Kidney capillary endothelial cell (primary cell): ENCODE measurements at places on chromosomes 11 and 22.

GRCh38 chr11:73760135-73760678 lies 667 bp downstream of the RAB6A start:
- DNase-seq, result no peak

DNA sequence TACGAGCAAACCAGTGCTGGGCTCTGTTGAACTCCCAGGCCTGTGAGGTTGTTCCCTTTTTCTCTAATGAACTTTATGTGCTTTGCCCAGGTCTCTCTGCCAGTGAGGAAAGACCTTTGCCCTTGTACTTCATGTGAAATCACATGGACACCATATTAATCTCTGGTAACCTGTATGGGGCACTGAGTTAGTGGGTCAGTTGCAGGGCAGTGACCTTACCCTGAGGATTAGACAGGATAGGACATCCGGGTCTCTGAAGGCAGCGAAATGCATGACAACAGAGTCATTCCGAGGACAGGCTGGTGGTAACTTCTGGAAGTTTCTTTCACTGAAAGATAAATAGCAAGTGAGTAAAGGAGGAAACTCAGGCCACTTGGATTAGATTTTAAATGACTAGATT lies 93.7 kb downstream of the ZBTB16 start:
- DNase-seq, result no peak

DNA sequence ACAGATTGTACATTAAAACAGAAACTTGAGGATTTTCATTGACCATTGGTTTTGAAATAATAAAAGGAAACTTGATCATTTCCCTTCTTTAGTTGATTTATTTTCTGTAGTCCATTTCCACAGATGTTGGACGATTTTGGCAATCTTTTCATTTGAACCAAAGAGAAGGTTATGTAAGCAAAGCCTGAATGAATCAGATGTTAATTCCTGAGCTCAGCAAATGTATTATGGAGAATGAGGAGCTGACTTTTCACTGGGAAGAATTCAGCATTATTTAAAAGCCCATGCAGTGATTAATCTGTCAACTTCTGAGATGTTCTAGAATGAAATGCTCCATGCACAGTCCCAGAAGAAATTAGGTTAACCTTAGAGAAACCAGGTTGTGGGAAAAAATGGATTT lies 29.0 kb downstream of the ELMOD1 start:
- DNase-seq, result no peak

- no peak for DNase-seq
Measured at GRCh38 chr11:17343907-17344306, 7.7 kb upstream of the NCR3LG1 start.

DNA sequence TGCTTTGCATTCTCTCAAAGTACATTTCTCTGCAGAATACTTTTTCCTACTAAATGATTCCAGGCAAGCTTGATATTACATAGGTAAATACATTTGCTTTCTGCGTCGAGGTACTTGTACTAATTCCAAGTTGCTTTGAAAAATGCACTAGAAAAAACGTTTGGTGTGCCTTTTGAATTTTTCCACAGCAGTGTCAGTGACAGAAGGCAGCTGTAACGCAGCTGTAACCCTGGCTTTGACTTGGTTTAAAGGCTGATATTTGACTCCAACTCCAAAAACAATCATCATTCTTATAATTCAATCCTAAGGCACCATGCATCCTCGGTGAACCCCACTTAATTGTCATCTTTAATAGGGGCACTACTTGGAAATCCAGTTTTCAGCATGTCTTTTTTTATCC lies 125.0 kb downstream of the MAML2 start:
- DNase-seq, result no peak

DNA sequence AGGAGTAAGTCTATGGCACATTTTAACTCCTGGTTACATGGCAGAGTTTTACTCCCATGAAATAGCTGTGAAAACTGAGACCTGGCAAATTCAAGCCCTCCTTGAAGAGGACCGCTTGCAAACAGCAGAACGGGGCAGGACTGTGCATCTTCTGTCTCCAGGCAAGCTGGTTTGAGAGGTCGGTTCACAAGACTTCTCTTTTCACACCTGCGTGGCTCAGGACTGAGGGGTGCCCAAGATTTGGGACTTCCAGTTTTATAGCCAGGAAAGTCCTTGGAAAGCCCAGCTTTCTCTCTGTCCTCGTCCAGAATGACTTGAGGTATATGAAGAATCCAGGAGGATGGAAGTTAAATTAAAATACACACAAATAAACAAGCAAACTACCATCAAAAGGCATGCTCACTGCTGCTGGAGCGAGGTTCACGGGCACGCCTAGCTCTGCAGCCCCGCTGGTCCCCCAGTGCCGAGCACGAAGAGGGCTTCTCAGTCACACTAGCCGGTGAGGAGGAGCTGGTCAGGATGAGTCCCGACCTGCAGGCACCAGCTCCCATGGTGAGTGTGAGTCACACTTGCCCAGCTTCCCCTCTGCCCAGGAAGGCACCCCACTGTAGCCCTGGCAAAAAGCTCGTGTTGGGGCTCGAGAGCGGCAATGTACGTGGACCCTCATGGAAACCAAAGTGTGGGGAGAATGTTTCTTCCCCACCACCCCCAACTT lies 1382.4 kb downstream of the BRD1 start:
- DNase-seq, result no peak

- no peak for DNase-seq
Measured at GRCh38 chr22:17780741-17781318, 6.6 kb upstream of the BID start.

GRCh38 chr11:18229501-18229900 lies 7.1 kb downstream of the SAA4 start:
- DNase-seq, result no peak

DNA sequence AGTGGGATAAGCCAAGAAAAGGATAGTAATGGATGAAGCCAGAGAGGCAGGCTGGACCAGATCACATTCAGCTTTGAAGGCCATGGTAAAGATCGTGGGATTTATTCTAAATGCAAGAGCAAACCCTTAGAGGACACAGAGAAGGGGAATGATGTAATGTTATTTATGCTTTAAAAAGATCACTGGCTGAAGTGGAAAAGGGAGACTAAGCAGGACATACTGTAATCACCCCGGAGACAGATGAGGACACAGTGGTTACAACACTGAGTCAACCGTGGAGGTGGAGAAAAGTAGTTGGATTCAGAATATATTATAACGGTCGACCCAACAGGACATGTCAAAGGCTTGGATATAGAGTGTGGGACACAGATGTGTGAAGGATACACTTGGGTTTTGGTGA lies 38.5 kb downstream of the CDON start:
- no peak for DNase-seq

DNA sequence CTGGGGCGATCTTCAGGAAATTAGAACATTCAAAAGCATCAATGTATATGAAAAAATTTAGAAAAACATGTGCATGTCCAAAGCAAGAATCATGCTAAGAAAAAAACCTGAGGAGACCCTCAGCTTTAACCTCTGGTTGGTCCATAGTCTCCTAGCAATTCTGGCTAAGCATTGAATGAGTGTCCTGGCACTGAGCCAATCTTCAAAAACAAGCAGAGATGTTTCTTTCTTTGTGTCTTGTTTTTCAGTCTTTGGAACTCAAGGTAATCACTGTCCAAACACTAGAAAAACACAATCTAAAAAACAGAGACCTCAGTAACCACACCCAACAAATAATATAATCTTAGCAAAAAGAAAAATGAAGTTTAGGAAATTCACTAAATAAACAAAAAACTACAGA lies 205.4 kb upstream of the CARD18 start:
- DNase-seq, result no peak

DNA sequence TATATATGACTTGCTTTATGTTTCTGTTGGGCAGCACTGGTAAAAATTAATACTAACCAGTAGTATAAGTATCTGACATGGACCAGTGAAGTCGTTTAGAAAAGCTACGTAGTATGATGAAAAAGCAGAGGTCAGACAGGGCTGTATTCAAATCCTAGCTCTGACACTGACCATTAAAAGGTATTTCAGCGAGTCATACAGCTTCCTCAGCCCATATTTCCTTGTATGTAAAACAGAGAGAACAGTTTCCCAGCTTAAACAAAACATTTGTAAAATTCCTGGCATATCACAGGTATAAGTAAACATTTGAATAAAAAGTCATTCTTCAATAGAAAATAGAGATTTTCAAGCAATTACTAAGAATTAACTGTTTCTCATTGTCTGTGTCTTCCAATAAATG lies 4.2 kb downstream of the NOX4 start:
- DNase-seq, result peak; percentile 77

GRCh38 chr11:78925387-78925786 lies 350.7 kb upstream of the NARS2 start:
- DNase-seq, result no peak

DNA sequence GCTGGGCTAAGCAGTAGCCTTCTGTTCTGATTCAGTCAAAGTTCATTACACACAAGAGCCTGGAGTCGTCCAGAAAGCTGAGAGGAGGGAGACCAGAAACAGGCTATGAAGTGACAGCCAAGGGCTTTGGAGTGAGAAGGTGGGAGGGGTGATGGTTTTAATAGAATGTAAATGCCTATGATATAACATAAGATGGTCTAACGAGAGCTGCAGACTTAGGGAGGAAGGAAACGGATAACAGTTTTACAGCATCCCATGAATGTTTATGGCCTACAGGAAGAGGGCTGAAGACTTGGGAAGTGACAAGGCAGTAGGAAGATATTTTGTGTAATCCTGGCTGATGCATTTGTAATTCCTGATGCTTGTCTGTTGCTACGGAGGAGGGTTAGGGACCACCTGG lies 62.0 kb downstream of the DHCR7 start:
- no peak for DNase-seq

DNA sequence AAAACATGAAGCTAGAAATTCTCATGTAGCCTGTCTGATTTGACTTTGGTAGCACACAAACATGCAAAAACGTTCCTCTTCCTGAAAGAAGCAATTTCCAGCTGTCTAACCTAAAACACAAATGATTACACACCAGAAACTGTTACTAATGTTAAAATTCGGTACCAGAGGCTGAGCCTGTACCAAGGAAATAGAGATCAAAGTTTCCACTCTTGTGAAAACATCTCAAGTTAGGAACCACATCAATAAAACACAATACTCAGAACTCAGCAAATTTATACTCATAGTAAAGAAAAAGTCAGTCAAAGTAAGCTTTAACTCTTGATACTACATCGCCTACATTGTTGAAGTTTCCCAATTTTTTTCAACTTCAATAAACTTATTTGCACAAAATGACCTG lies 107.8 kb downstream of the FCHSD2 start:
- DNase-seq, result no peak

- no peak for DNase-seq
Measured at GRCh38 chr11:8100158-8100557, 19.1 kb downstream of the TUB start.

DNA sequence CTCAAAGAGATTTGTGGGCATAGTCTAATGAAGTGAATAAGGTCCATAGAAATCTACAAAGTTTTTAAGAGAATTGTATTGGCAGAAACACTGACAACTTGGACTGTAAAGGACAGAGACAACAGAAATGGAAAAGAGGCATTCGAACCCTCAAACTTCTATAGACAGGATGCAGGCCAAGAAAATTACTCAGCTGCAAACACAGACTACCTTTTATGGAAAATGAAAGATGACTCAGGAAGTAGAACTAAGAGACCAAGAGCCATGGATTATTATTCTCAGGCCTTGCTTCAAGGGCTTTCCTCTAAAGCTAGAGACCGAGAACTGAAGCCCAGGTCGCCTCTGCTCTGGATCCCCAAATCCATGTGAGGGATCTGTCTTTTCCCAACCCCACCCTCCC lies 3.8 kb upstream of the PELI3 start:
- DNase-seq, result no peak

DNA sequence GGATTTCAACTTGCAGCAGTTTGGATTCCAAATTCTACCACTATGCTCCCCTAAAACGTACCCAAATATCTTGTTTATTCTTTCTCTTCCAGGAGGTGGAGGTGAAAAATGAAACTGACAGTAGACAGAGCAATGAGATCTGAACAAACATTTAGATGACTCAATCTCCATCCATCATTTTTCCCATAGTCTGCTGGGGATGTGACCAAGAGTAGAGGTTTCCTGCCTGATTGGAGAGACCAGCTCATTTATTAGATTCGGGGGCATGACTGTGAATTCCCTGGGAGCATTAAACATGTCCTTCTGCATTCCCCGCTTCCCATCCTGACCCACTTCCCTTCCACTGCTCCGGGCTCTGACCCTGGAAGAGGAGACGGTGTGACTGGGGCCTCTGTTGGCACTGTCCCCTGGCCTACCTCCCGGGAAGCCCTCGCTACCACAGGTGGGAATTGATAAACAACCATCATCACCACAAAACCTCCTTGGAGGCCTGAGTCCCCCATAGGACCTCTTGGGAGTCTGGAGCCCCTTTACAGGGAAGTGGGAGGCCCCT lies 20.3 kb downstream of the DKK3 start:
- peak; percentile 92 for DNase-seq

DNA sequence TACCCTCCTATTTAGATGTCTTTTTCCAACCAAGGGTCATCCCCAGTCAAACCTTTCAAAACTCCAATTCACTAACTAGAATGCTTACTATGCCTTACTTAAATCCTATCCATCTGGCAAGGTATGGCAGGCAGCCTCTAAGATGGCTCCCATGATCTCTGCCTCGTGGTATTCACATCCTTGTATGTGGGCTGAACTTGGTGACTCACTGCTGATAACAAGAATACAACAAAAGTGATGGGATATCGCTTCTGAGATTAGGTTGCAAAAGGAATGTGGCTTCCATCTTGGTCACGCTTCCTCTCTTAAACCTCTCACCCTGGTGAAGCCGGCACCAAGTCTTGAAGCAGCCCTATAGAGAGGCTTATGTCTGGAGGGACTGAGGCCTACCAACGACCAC lies 29.6 kb upstream of the UPB1 start:
- peak; percentile 40 for DNase-seq

DNA sequence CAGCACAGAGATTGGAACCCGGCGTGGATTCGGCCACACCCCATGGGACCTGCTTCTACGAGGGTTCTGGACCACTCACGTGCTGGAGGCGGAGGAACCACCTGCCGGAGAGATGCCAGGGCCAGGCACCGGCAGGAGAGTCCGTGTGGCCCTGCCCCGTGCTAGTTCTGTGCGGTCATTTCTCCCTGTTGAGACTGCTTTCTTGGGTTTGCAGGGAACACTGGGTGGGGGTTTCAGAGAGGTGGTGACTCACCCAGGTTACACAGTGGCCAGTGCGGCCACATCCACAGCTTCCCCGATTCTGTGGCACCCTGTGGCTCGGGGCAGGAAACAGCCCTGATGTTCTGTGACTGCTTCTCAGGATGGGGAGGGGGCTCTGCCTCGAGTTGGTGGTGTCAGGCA lies 3.6 kb upstream of the PHLDA2 start:
- peak; percentile 30 for DNase-seq

- DNase-seq, result no peak
Measured at GRCh38 chr11:78453140-78453935, 35.7 kb upstream of the GAB2 start.

GRCh38 chr11:18449251-18449650 lies 6.4 kb upstream of the LDHAL6A start:
- no peak for DNase-seq
